Vagina (tissue), 2 donors: ENCODE measurements at places on chromosomes 7 and 10. TPM values are rescaled to one million over a fixed set of nuclear protein-coding genes. Genes with fewer than 3 reads are reported as not detected.

The TMUB1 gene
- total RNA-seq = 40.3 TPM

GRCh38 chr7:40851001-40851400, 716.2 kb downstream of the SUGCT start:
- no peaks in the 10 kb centered on the region for H3K36me3 ChIP-seq
- no peak overlapping the region for H3K4me3 ChIP-seq
- no peaks in the 10 kb centered on the region for H3K4me1 ChIP-seq
- DNase-seq = no peak
- H3K27me3 ChIP-seq = no peaks in the 10 kb centered on the region
- H3K27ac ChIP-seq = no peak overlapping the region

GRCh38 chr10:119668461-119668860, 17.3 kb downstream of the BAG3 start:
- H3K36me3 ChIP-seq = no peaks in the 10 kb centered on the region
- H3K4me3 ChIP-seq = no peak overlapping the region
- DNase-seq = no peak
- peak overlapping the region; percentile 54 for H3K27ac ChIP-seq

The SH3PXD2A gene
- 56.2 TPM for total RNA-seq

GRCh38 chr7:154858836-154859537, 143.9 kb downstream of the PAXIP1 start:
- no peak overlapping the region for H3K4me3 ChIP-seq
- H3K27me3 ChIP-seq = no peaks in the 10 kb centered on the region
- no peak for DNase-seq
- no peaks in the 10 kb centered on the region for H3K36me3 ChIP-seq
- H3K27ac ChIP-seq = no peak overlapping the region

GRCh38 chr10:29811751-29812427, 177.1 kb upstream of the SVIL start:
- peaks cover 20% of the 10 kb centered on the region for H3K4me1 ChIP-seq
- no peak for DNase-seq
- H3K27me3 ChIP-seq = no peaks in the 10 kb centered on the region
- no peaks in the 10 kb centered on the region for H3K36me3 ChIP-seq
- H3K4me3 ChIP-seq = no peak overlapping the region
- peak overlapping the region; percentile 67 for H3K27ac ChIP-seq

The GHRHR gene
- not detected for total RNA-seq

DNA sequence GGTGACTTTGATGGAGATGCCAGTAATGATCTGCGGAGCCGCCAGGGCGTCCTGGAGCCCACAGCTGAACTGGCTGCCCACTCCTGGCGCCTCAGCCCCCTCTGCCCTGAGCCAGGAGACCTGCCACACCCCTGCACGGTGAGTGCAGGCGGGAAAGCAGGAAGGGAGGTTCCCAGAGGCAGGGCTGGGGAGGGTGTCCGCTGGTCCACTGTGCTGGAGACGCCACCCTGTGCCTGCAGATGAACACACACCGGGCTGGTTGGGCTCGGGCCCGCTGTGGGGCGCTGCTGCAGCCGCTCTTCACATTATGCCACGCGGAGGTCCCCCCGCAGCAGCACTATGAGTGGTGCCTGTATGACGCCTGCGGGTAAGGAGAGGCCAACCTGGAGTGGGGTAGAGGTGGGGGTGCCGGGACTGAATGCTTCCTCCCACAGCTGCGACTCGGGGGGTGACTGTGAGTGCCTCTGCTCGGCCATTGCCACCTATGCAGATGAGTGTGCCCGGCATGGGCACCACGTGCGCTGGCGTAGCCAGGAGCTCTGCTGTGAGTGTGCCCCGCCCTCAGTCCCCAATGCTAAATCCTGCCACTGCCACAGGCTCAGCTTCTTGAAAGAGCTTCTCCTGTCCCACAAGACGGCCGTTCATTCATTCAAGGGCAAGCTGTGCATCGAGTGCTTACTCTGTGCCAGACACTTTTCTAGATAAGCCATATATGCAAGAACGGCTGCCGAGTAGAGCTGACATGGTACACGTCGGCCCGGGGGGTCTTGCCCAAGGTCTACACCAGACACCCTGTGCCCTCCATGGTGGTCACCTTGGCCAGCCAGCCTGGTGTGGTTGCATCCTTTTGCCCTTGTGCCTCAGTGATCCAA, 14.3 kb upstream of the ZNF467 start:
- no peaks in the 10 kb centered on the region for H3K4me1 ChIP-seq
- H3K4me3 ChIP-seq = no peak overlapping the region
- no peak overlapping the region for H3K27ac ChIP-seq
- no peaks in the 10 kb centered on the region for H3K36me3 ChIP-seq
- H3K27me3 ChIP-seq = no peaks in the 10 kb centered on the region

DNA sequence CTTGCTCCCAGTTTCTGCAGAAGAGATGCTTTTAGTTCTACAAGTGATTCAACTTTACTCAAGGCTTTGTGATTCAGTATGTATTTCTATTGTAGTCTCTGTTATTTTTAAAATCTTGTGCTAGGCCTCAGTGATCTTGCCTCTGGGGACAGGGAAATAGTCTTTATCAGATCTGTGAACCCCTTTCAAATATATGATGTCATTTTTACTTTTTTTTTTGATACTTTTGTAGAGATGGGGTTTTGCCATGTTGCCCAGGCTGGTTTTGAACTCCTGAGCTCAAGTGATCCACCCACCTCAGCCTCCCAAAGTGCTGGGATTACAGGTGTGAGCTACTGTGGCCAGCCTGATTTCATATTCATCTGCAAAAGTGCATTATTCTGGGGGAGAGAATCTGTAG, 3.4 kb downstream of the SNX10 start:
- no peak overlapping the region for H3K27ac ChIP-seq
- H3K27me3 ChIP-seq = no peaks in the 10 kb centered on the region

DNA sequence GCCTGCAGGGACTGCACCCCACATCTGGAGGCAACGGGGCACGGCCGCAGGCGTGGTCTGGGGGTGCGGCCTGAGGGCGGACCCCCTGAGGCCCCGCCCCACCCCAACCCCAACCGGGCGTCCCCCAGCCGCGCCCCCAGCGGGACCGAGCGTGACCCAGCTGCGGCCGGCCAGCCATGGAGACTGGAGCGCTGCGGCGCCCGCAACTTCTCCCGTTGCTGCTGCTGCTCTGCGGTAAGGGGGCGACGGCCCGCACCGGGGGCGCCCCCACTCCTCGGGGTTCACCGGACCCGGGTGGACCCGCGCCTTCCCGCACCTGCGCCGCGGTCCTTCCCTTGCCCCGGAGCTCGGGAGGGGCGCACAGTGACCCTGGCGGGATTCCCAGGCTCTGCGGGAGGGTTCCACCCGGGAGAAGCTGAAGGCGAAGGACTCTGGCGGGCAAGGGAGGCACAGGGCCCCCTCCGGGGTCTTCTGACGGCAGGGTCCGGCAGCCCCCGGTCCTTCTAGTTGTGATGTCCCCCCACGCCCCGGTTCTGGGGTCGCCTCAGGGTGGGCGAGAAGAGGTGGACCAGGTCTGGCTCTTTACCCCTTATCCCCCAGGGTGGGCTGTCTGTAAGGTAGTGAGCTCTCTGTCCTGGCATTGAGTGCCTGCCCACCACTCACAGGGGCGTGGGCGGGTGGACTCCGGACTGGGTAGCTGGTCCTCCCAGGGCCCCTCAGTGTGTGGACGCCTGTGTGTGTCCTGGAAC, at the start of gene RAMP3:
RAMP3 (plus strand) TSS at position 139 of the 749 bp plus-strand sequence; CDS start at position 177, 38 bp downstream.
- peak within 1 kb of the TSS; percentile 57 for H3K27ac ChIP-seq
- peak within 1 kb of the TSS; percentile 42 for H3K4me3 ChIP-seq
- no peaks in the 10 kb centered on the region for H3K36me3 ChIP-seq
- peaks cover 9% of the 10 kb centered on the region for H3K4me1 ChIP-seq
- no peak for DNase-seq
- H3K27me3 ChIP-seq = peaks cover 9% of the 10 kb centered on the region

The RADIL gene
- 16.5 TPM for total RNA-seq

DNA sequence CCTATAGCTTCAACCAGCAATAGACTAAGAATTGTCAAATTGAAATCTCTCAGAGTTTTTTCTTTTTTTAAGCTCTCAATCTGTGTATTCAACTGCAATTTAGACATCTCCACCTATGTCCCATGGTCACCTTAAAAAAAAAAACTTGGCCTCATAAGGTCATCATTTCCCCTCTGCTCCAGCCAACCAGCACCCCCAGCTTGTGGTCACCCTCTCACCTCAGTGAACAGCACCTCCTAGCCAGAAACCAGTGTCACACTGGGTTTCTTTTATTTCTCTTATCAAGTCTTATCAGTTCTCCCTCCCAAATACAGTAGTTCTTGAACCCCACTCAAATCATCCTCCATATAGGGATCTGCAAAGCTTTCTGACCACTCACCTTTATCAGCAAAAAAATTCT, 4.0 kb downstream of the ITGB1 start:
- no peaks in the 10 kb centered on the region for H3K27me3 ChIP-seq
- H3K27ac ChIP-seq = peak overlapping the region; percentile 92
- peaks cover 81% of the 10 kb centered on the region for H3K4me1 ChIP-seq
- H3K4me3 ChIP-seq = no peak overlapping the region

DNA sequence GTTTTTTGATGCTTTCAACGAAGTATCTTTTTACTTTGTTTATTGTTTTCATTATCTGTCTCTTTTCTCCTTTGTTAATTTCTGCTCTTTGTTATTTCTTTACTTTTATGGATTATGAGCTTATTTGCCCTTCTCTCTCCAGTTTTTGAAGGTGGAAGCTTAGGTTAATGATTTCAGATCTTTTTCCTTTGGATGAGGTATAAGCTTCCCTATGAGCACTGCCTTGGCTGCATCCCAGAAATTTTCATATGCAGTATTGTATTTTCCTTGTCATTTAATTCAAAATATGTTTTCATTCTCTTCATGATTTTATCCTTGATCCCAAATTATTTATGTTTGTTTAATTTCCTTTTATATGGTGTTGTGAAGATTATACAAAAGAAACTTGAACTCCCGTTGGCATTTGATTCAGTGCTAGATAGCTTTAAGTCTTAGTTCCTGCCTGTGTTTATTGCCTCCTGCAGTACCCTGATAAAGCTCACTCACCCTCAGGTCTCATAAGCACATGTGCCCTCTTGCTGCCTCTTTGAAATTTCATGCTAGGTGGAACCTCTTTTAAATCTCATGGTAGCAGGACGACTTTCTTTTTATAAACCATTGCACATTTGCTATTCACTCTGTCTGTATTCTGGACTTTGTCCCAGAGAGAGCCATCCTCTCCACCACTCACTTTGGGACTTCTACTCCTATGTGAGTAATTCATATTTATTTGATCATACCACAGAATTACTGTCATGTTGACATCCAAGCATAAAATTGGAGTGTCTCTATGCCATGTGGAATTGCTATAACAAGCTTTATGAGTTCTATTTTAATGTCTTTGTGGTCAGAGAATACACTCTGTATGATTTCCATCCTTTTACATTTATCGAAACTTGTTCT, 23.0 kb upstream of the CEP41 start:
- no peaks in the 10 kb centered on the region for H3K27me3 ChIP-seq
- no peak overlapping the region for H3K4me3 ChIP-seq
- H3K36me3 ChIP-seq = no peaks in the 10 kb centered on the region

The STK32C gene
- 4.7 TPM for total RNA-seq

DNA sequence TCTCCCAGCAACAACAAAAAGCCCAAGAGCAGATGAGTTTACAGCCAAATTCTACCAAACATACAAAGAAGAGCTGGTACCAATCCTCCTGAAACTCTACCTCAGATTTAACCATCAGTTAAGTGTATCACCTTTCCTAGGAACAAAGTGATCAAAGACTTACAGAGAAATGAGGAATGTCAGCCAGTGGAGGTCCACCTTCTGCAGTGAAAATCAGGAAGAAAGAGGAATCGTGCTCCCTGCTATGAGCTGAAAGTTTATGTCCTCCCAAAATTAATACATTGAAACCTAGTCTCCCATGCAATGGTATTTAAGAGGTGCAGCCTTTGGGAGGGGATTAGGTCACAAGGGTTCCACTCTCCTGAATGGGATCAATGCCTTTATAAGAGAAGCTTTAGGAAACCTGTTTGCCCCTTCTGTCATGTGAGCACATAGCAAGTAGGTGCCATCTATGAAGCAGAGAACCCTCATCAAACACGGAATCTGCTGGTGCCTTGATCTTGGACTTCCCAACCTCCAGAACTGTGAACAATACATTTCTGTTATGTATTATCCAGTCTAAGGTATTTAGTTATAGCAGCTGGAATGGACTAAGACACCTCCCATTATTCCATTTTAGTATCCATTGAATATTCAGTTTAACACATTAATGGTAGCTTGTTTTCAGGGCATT, 139.0 kb upstream of the FZD8 start:
- H3K4me1 ChIP-seq = no peaks in the 10 kb centered on the region
- no peak overlapping the region for H3K4me3 ChIP-seq
- H3K36me3 ChIP-seq = no peaks in the 10 kb centered on the region
- no peak overlapping the region for H3K27ac ChIP-seq

- no peak overlapping the region for H3K27ac ChIP-seq
- no peak for DNase-seq
- no peak overlapping the region for H3K4me3 ChIP-seq
- H3K27me3 ChIP-seq = no peaks in the 10 kb centered on the region
Observed at GRCh38 chr10:4482659-4483058, 343.3 kb upstream of the AKR1E2 start.

The ARMC3 gene
- total RNA-seq = not detected

The CNNM1 gene
- 2.5 TPM for total RNA-seq

DNA sequence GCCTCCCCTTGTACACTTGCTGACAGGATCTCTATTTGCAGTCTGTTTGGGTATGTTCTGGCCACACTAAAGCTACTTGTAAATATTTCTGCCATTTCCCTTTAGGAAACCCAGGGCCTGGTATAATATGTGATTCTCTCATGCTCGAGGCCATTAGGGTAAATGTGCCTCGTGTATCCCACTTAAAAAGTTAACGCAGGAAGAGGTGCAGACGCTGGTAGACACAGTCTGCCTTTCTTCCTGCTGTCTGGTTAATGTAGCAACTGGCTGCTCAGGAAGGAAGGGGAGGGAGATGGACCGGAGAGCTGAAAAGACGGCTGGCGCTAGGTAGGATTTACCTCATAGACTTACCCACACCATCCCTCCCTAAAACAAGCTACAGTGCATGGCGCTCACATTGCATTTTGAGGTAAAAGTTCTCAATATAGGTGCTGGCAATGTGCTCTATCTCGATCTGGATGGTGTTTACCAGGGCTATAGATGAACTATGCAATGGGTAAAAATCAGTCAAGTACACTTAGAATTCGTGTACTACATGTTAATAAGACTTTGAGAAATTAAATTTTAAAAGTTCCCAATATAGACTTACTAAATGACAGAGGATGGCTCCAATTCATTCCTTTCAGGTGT, 125.9 kb downstream of the JAZF1 start:
- no peak for DNase-seq
- H3K4me1 ChIP-seq = peaks cover 14% of the 10 kb centered on the region
- no peaks in the 10 kb centered on the region for H3K36me3 ChIP-seq
- H3K4me3 ChIP-seq = no peak overlapping the region
- no peaks in the 10 kb centered on the region for H3K27me3 ChIP-seq
- no peak overlapping the region for H3K27ac ChIP-seq

The GIMAP1 gene
- total RNA-seq = 5.2 TPM

GRCh38 chr10:19889256-19889655, 73.0 kb downstream of the PLXDC2 start:
- no peak overlapping the region for H3K4me3 ChIP-seq
- H3K4me1 ChIP-seq = peaks cover 34% of the 10 kb centered on the region
- no peaks in the 10 kb centered on the region for H3K27me3 ChIP-seq
- H3K27ac ChIP-seq = no peak overlapping the region
- H3K36me3 ChIP-seq = no peaks in the 10 kb centered on the region

DNA sequence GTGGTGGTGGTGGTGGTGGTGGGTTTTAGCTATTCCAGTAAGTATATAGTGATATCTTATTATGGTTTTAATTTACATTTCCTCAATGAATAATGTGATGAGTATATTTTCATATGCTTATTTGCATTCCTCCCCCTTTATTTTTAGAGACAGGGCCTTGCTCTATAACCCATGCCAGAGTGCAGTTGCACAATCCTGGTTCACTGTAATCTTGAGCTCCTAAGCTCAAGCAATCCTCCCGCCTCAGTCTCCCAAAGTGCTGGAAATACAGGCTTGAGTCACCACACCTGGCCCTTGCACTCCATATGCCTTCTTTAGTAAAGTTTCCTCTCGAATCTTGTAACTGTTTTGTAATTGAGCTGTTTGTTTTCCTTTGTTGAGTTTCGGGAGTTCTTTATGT, 577.7 kb upstream of the AUTS2 start:
- H3K4me1 ChIP-seq = no peaks in the 10 kb centered on the region
- H3K4me3 ChIP-seq = no peak overlapping the region
- no peak for DNase-seq
- H3K27ac ChIP-seq = no peak overlapping the region
